Activated T-cell treated with anti-CD3 and anti-CD28 coated beads for 1 hour (primary cell): ENCODE measurements at places on chromosomes 13 and 19.

- no peak for DNase-seq
These were observed 759 bp upstream of the TLE6 start for GRCh38 chr19:2976609-2977000.

DNA sequence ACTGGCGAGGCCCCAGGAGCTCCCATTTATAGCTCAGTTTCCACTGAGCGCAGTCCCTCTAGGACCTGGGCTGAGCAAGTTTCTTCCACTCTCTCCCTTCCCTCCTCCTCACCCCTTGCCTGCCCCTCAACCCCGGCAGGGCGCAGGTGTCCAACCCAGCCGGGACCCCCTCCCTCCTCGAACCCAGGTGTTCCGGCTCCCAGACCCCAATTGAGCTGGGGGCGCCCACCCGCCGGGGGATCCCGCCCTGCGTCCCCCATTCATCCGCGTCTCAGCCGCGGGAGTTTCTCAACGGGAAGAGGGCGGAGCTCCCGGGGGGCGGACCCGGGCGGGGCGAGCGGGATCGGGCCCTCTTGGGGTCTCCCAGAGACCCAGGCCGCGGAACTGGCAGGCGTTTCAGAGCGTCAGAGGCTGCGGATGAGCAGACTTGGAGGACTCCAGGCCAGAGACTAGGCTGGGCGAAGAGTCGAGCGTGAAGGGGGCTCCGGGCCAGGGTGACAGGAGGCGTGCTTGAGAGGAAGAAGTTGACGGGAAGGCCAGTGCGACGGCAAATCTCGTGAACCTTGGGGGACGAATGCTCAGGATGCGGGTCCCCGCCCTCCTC, at the start of gene KIRREL2:
Gene KIRREL2, plus strand, starts transcription at position 366 of the 604 bp plus-strand sequence. Its CDS starts 209 bp downstream, at position 575.
- DNase-seq: no peak

DNA sequence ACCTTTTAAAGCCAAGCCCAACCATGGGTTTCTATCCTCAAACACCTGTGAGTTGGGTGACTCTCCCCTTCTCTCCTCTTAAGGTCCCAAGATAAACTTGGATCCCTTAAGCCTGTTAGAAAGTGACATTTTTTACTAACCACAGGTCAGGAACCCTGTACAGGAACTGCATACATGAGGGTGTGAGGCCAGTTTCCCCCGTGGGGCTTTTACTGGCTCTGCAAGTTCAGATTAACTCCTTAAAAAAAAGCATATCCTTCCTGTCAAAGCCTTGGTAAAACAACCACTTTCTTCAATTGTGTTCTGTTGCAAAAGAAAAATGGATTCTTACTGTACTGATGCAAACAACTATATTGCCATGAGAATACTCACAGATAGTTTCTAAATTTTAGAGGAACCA, 2638.7 kb upstream of the PCDH20 start:
- no peak for DNase-seq

GRCh38 chr13:112651311-112651710, 38.5 kb upstream of the ATP11A start:
- DNase-seq: no peak

- no peak for DNase-seq
These were observed 69.7 kb upstream of the C1QTNF9B start for GRCh38 chr13:23966691-23967615.

DNA sequence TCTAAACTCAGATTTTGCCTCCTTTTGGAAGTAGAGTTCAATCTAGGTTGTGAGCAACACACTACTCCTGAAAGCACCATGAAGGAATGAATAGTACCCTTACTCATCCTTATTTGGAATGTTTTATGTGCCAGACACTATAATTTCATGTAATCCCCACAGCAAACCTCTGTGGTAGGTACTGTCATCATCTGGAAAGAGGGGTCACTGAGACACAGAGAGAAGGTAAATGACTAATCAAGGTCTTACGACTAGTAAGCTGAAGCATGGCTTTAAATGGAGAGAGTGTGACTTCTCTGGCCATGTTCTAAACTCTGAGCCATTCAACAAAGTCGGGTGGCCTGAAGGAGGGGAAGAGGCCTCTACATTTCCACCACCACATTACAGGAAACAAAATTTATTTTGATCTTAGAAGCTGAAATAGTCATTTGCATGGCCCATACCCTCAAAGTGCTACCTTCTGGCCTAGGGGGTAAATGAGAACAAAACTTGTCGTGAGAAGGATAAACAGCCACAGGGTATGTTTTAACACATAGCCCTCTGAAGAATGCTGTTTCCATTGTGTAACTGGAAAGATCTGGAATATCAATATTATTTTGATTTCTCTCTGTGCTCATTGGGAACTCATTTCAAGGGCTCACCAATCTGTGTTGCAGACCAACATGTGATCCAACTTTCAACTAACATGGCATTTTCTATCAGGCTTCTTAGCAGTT, 180.8 kb upstream of the RFC3 start:
- no peak for DNase-seq

GRCh38 chr19:6119031-6119430, 8.7 kb upstream of the RFX2 start:
- DNase-seq: no peak

GRCh38 chr19:49799798-49800376, 13.2 kb downstream of the FUZ start:
- no peak for DNase-seq
